ENCODE measurements at places on chromosomes 1 and 21. TPM values are rescaled to one million over a fixed set of nuclear protein-coding genes. Genes with fewer than 3 reads are reported as not detected.

DNA sequence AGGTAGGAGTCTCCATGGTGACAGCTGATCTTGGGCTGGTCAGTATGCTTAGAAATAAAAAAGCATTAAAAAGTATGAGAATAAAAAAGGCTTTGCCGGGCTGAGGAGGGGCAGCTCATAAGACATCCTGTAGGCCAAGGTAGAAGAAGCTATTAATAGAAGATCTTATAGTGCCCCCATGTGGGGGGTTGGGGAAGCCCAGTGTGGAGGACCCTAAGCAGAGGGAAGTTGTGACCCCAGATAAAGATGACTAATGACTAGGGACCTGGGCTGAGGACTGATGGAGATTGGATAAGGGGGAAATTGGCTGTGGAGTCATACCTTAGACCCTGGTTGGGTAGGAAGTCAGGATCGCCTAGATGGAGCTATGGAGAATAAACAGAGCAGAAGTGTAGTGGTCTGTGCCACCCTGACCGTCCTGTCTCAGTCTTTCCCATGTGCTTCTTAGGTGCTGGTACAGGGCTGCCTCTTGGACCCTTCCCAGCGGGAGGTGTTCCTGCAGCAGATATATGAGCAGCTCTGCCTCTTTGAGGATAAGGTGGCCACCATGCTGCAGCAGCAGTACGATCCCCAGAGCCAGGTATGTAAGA, 25.0 kb downstream of the SZT2 start:
- DNase-seq, result no peak

- no peak for DNase-seq
Observed at GRCh38 chr1:227604446-227604845, 41.1 kb downstream of the ZNF678 start.

- DNase-seq, result no peak
Observed at GRCh38 chr1:31013187-31013864, 52.2 kb downstream of the PUM1 start.

DNA sequence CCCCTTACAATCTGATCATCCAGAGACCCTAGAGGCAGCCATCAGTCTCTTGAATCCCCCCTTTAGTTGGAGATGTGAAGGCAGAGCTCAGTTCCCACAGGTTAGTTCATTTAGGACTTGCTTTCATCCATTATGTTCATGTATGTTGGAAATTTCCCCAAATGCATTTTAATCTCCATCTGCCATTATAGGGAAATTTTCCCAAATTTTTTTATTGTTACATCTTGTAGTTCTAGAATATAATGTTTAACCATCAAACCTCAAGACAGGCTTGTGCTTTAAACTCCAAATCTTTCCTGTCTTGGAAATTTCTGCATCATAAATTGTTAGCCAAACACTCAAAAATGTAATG, 68.4 kb downstream of the RRAGC start:
- DNase-seq, result no peak

DNA sequence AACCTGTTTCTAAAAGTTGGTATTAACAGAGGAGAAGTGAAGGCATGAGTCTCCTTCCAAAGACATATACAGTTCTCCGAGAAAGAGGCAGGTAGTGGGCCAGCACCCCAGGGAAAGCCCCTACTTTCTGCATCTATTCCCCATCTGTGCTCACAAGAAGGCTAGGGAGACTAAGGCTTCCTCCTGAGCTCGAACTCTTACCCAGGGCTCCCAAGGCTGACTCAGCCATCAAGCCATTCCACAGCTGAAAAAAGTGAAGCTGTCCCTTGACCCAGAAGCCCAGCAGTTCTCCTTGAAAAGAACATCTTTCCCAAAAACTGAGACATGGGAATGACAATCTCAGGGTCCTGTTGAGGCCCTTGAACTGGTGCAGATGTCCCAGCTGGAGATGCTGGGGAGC, 1.9 kb upstream of the PADI3 start:
- DNase-seq, result peak; percentile 59

DNA sequence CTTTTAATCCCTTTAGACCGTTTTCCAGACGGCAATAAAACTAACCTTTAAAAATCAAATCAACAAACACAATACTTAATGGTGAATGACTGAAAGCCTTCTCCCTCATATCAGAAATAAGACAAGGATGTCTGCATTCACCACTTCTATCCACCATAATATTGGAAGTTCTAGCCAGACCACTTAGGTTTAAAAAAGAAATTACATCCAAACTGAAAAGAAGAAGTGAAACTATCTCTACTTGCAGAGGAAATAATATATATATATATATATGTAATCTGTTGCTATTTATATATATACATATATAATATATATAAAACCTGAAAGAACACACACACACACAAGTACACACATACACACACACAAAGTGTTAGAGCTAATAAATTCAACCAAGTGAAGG, 100.4 kb downstream of the BRINP3 start:
- no peak for DNase-seq

GRCh38 chr1:192914696-192915095, 105.9 kb downstream of the RGS2 start:
- no peak for DNase-seq

- no peak for DNase-seq
Observed at GRCh38 chr1:86825319-86825718, 88.6 kb downstream of the SELENOF start.

Gene MEAF6
- total RNA-seq, result 64.1 TPM
